CD4-positive, alpha-beta T cell treated with Interleukin-17A for 1 hour (primary cell): ENCODE measurements at places on chromosomes 12 and 14.

- no peak for DNase-seq
Observed at GRCh38 chr14:70338550-70338949, 20.9 kb downstream of the COX16 start.

DNA sequence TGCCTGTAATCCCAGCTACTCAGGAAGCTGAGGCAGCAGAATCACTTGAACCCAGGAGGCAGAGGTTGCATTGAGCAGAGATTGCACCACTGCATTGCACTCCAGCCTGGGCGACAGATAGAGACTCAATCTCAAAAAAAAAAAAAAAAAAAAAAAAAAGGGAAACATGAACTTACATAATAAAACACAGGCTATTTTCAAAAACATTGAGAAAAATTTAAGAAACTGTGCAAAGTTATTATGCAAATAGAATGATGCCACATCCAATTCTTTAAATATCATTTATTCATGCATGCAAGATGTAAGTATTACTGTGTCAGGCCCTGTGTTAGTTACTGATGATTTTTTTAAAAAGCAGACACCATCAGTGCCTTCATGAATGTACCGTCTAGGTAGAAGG, 20.0 kb upstream of the SLC16A7 start:
- DNase-seq: no peak

- no peak for DNase-seq
Observed at GRCh38 chr12:87155621-87156020, 873.6 kb downstream of the C12orf50 start.

DNA sequence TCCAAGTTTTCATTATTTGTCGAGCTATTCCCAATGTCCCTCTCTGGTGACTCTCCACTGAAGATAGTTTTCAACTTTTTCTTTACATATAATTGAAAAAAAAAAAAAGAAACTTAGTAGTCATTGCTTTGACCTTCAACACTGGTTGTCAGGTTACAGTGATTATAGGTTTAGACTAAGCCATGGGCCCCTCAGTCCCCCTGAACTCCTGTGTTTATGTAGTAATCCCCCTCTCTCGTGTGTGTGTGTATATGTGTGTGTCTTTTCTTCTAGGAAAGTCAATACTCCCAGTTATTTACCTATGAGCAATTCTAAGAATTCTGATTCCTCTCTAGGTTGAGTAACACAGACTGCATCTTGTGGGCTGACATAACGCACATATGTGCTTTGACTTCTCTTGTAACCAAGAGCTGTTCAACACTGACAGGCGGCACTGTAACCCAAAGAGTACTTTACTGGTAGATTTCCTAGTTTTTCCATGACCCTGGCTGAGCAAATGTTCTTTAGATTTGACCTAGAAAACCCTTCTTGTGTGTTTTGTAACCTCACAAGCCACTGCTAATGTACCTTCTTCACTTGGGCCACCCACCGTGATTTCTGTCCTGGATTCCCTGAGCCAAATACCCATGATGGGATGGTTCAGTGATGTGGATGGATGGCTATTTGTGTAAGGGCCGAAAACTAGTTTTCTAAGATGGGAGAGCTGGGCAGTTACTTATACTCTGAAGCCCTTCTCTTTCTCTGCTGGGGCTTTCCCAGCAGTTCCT, 15.0 kb upstream of the MANSC4 start:
- no peak for DNase-seq

DNA sequence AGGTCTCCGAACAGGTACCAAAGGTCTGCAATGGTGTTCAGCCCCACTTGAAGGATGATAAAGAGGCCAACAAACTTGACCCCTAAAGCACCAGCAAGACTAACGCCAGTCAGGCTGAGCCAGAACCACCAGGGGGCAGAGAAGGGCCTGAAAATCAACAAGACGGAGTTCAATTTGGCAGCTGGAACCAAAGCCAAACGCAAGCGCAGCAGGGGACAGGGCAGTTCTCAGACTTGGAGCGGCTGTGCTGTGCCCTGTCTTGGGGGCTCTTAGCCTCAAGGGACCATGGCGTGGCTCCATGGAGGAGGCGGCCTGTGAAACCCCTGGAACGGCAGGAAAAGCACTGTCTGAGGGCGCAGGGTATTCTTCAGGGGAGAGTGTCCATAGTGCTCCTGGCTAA, 19.6 kb downstream of the POMT2 start:
- peak; percentile 52 for DNase-seq

DNA sequence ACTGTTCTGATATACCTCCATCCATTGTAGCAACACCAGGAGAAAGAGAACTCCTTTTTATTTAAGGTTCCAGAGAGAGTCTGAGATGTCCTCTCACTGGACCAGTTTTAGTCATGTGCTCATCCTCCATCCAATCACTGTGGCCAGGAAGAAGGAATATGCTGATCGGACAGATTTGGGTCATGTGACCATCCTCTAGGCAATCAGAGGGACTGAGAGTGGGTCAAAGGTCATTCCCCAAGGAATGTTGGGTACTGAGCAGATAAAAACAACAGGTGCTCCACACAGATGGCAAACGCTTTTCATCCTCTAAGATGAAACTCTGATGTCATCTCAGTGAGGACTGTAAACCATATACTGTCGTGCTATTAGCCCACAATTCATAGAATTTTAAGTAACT, 28.8 kb upstream of the RPH3A start:
- DNase-seq: no peak

DNA sequence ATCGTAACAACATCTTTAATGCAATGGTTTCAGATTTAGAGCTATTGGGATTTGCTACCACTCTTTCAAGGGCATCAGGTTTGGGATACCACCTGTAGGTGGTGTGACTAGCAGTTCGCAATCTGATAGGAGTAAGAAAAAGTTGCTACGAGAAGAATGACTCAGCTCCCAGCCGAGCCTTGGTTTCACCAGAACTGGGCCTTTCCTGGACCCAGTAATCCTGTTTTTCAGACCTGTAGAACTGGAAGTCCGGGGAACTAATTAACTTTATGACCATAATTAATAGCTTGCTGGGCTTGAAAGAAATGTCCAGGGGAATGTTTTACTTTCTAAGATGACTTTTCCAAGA, 770 bp downstream of the ABHD4 start:
- DNase-seq: peak; percentile 40
